ENCODE measurements at places on chromosomes 4 and X.

- DNase-seq, result no peak
Observed at GRCh38 chr4:40190019-40190418, 6.8 kb upstream of the RHOH start.

- no peak for DNase-seq
Observed at GRCh38 chr4:174256277-174256713, 27.2 kb downstream of the FBXO8 start.

- DNase-seq, result no peak
Observed at GRCh38 chrX:871626-872025, 241.0 kb downstream of the SHOX start.

DNA sequence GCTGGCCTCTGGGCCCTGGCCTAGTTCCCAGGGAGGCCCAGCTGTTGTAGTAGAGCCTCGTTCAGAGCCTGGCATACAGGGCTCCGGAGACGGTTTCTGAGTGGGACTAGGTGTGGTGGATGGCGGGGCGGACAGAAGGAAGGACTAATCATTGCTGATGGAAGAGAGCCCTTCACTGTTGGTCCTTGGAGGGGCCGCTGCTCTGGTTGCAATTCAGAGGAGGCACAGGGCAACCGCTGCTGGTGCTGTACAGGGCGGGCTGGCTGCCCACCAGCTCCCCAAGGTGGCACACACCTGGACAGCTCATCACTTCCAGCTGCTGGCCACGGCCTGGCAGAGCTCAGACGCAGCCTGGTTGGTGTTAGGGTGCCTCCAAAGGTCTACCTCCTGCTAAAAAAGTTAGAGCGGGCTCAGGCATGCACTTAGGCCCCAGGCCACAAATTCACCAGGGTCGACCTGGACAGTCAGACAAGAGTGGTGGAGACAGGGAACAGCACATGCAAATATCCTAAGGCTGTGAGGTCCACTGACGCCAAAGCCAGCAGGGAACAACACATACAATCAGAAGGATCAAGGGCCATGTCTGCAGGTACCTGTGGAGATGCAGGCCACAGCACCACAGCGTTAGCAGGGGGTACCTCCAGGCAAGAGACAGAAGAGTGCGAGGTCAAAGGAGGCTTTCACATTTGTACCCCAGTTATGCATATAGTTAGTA is 7.5 kb upstream of the RNF4 start:
- no peak for DNase-seq

GRCh38 chr4:7973545-7973981 is 33.9 kb upstream of the AFAP1 start:
- DNase-seq, result no peak

- DNase-seq, result no peak
Observed at GRCh38 chr4:188596021-188596420, 456.8 kb downstream of the TRIML1 start.

GRCh38 chrX:96907516-96908272 is 24.0 kb downstream of the RPA4 start:
- DNase-seq, result no peak

GRCh38 chr4:128951316-128951715 is 141.8 kb downstream of the JADE1 start:
- DNase-seq, result no peak

DNA sequence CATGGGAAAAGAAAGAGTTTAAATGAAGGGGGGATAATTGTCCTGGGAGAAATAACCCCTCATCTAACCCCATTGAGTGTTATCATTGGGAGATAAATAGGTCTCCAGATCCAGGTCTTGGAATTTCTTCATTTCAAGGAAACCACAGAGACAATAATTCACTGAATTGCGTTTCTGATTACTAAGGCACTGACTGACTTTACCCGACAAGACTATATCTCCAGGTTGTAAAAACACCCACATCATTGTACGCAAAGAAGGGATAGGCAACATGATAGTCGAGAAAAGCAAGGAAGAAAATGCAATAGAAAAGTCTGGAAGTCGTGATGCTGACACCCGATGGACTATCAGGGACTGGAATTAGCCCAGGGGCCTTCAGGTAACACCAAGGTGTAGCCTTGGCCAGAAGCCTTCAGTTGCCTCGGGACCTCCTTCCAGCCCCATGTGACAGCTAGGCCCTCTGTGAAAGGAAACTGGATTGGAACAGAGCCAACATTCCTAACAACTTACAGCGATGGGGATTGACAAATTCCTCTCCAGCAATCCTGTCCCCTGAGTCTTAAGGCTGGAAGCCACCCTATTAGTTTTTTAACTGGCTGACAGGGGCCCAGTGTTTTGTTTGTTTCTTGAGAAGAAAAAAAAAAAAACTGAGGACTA is 46.5 kb upstream of the RAB9B start:
- DNase-seq, result no peak

GRCh38 chr4:154908168-154908567 is 127.1 kb downstream of the RBM46 start:
- no peak for DNase-seq

DNA sequence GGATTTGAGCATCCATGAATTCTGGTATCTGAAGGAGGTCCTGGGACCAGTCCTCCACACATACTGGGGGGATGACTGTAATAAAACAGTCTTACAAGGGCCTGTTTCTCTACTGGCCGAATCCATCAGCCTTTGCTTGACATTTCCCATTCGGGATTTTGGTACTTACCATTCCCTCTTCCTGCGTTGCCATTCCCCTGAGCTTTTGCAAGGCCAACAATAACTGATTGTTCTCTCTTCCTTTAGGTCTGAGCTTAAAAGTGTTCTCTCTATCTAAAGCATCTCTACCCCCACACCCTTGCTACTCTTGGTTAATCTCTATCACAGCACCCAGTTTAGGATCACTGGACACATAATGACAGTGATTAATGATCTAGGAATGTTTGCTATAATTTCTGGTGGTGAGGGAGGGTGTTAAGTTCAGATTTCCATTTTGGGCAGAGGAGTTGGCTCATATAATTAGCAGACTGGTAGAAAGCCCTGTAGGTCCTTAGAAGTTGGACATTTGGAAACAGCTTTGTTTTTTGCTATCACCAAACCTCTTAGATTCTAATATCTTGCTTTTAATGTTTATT is 29.4 kb downstream of the TMA16 start:
- no peak for DNase-seq

- DNase-seq, result no peak
Observed at GRCh38 chr4:167966143-167966542, 126.2 kb upstream of the ANXA10 start.

DNA sequence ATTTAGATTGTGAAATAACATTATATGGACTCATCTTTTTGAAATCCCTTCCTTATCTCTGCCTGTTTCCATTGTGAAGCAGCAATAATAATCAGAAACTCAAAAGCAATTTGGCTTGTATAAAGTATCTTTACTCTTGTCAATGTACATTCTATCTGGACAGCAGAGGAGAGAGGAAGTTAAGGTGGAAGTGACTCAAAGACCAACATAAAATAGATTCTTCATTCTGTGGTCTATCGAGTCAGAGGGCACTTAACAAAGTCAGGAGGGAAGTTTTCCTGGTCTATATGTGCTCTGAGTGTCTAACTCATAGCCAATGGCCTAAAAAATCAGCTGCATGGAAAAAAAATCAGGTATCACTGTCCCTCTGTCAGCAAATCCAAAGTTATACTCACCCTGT is 155.5 kb downstream of the EMCN start:
- DNase-seq, result no peak

DNA sequence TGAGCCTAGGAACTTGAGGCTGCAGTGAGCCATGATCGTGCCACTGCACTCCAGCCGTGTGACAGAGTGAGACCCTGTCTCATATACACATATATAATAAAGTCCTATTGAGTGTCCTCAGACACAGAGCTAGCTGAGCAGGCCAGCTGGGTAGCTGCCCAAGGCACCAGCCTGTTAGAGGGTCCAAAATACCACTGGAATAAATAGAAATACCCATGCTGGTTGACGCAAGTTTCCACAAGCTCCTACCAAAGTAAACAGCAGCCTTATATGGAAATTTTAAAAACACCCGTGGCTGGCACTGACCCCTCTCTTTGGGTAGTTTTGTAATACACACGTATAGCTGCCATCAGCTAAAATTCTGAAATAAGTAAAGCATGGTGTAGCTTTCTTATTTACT is 348.6 kb downstream of the BCOR start:
- DNase-seq, result no peak

DNA sequence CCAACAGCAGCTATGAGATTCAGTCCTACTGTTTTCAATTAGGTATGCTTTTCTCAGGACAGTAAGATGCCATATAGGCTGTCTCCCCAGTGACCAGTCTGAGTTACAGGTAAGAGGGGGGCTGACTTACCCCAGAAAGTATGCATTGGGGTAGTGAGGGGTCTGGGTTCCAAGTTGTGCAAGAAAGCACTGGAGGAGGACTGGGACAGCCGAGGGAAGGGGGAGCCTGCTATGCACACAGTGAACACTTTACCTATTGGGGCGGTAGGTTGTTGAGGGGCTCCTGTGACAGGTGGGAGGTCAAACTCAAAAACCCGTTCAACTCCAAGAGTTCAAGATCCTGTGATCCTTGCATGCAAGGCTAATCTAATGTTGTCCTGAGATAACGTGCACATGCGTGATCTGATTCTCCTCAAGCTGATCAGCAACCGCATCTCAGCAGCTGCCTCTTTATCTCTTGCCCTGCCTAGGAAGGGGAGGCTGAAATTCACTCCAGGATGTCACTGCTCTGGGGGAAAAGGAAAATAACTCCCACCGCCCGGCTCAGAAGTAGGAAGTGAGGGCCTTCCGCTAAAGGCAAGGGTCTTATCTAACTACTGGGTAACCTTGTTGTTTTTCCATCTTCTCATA is 108.8 kb upstream of the KIT start:
- DNase-seq, result no peak

DNA sequence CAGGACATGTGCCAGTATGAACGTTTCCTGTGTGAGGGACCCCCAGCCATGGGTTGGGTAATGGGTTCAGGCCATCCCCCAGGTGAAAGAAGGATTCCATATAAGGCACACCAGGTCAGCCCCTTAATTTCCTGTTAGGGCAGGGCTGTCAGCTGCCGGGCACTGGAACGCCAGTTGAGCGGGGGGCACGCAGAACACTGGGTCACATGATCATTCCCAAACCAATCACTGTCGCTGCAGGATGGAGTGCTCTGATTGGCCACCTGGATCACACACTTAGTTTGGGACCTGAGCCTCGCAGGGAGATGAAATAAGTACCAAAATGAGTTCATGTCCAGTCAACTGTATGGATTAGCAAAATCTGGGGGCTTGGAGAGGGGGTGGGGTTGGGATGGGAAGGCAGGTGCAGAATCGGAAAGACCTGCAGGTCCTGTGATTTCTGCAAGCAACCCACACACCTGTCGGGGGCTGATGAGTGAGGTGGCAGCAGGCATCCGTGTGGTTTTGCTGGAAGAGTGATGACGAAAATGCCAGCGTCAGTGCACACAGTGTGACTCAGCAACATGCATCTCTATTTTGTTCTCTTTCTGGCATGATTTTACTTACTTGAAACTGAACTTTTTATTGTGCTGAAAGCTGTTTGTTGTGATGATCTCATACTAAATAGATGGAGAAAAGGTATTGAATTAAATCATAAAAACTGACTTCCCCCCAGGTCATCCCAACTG is 32.2 kb downstream of the RNF212 start:
- DNase-seq, result no peak

GRCh38 chr4:31545755-31546154 is 825.6 kb downstream of the PCDH7 start:
- no peak for DNase-seq

- no peak for DNase-seq
Observed at GRCh38 chr4:116400480-116400879, 684.9 kb downstream of the TRAM1L1 start.

DNA sequence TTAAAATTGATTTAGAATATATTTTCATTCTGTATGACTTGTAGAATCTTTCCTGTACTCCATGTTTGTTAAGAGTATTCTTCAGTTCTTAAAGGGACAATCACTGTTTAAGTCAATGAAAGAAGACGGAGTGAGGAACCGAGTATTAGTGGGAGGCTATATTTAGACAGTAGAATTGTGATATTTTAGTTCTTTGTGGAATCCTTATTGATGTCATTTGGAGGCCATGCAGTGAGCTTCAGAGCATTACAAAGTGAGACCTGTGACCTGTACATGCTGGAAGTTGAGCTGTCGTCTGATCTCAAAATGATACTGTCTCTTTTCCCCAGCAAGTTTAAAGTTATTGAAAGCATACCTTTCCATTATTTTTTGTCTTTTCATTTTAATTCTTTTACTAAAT is 394.7 kb downstream of the GALNTL6 start:
- no peak for DNase-seq

DNA sequence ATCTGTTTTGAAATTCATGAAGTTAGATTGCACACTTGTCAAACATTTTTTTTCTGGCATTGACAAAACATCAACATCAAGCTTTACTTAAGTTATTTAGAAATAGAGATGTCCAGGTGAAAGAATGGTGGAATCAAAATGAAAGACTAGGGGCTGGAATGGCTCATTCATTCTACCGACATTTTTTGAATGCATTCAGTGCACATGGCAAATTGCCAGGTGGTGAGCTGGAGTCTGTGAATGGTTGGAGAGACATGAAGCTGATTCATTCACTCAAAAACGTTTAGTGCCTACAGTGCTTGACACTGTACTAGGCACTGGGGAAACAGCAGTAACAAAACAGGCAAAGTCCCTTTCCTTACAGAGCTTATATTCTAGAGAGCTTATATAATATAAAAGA is 292.4 kb downstream of the PPP1R2C start:
- DNase-seq, result no peak

- DNase-seq, result no peak
Observed at GRCh38 chr4:57866468-57867171, 756.4 kb upstream of the IGFBP7 start.

DNA sequence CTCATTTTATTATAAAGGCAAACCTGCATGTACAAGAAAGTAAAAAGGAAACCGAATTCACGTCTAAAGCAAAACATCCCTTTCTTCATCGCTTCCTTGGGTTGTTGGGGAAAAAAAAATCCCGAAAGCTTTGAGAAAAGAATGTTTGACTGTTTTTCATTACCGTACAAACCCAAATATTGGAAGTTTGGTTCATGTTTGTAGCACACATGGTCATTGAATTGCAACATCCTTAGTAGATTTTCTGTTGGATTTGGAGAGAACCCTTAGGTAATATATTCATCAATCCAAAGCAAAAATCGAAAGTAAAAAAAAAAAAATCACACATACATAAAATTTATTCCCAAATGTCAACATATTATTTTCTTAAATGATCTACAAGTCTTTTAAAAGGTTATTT is 420.3 kb downstream of the MAPK10 start:
- DNase-seq, result no peak

- no peak for DNase-seq
Observed at GRCh38 chrX:24480400-24480865, 15.3 kb downstream of the PDK3 start.

GRCh38 chr4:146359771-146360170 is 145.4 kb downstream of the REELD1 start:
- no peak for DNase-seq

DNA sequence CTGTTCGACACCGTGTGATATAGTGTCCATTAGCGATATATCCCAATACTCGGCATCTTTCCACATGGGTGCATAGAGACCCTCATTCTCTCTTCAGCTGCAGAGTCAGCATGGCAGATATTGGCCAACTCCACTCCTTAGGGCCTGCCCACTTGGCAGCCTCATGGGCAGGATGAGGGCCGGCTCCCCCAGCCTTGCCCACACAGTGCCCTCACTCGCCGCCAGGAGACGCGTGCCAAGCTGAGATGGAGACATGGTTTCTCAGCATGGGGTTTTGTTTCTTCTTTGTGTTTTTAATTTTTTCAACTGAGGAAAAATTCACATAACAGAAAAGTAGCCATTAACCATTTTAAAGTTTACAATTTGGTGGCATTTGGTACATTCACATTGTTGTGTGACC is 5.3 kb upstream of the PLXNA3 start:
- DNase-seq, result no peak

- DNase-seq, result no peak
Observed at GRCh38 chr4:143082701-143083100, 102.0 kb upstream of the USP38 start.

Measured in WTC11 (cell line).